T-cell (primary cell): ENCODE measurements at places on chromosomes 2 and 18. TPM values are rescaled to one million over a fixed set of nuclear protein-coding genes. Genes with fewer than 3 reads are reported as not detected.

GRHL1 gene
- total RNA-seq: 0.61 TPM

COL4A4 gene
- 0.20 TPM for total RNA-seq

- no peak overlapping the region for H3K27ac ChIP-seq
- peaks cover 6% of the 10 kb centered on the region for H3K36me3 ChIP-seq
- no peaks in the 10 kb centered on the region for H3K4me1 ChIP-seq
Observed at GRCh38 chr2:168718622-168719021, 83.8 kb upstream of the NOSTRIN start.

DNA sequence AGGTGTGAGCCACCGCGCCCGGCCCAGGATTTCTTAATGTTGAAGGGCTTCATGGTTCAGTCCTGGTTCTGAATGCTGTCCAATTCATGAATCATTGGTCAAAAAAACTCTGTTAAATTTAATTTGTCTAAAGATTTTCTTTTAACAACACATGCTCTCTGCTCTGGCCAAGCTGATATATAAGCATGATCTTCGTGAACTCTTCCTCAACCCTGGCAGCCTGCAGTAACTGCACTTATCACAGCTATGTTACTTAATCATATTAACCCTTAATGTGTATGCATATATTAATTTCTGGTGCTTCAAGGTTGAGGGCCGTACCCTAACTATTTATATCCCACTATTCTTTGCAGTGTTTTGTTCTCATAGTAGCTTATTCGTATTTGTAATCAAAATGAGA lies 29.4 kb upstream of the FRZB start:
- no peaks in the 10 kb centered on the region for H3K27me3 ChIP-seq
- DNase-seq: no peak
- H3K27ac ChIP-seq: no peak overlapping the region
- no peak overlapping the region for H3K4me3 ChIP-seq

DNA sequence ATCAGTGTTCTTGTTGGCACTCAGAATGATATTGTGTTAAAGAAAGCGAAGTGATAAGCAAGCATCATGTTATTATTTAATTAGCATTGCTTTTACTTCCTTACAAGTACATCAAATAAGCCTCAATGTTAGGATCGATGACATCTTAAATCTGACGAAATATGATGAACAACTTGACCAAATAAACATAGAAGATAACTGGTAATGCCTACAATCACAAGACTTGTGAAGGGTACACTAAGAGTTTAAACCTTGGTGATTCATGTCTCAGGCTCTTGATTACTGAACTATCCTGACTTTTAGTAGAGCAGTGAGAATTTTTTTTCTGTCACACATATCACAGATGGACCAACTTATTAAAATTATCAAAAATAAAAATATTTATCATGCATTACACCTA lies 500.8 kb upstream of the ZEB2 start:
- no peaks in the 10 kb centered on the region for H3K27me3 ChIP-seq
- no peaks in the 10 kb centered on the region for H3K4me1 ChIP-seq
- no peak overlapping the region for H3K27ac ChIP-seq
- no peak overlapping the region for H3K4me3 ChIP-seq
- no peaks in the 10 kb centered on the region for H3K36me3 ChIP-seq
- no peak for DNase-seq

GRCh38 chr18:56235481-56236013 lies 402.8 kb downstream of the TXNL1 start:
- H3K4me1 ChIP-seq: no peaks in the 10 kb centered on the region
- no peak for DNase-seq
- no peaks in the 10 kb centered on the region for H3K36me3 ChIP-seq
- H3K27me3 ChIP-seq: no peaks in the 10 kb centered on the region
